Erythroblast (primary cell): ENCODE measurements at places on chromosomes 4 and X.

DNA sequence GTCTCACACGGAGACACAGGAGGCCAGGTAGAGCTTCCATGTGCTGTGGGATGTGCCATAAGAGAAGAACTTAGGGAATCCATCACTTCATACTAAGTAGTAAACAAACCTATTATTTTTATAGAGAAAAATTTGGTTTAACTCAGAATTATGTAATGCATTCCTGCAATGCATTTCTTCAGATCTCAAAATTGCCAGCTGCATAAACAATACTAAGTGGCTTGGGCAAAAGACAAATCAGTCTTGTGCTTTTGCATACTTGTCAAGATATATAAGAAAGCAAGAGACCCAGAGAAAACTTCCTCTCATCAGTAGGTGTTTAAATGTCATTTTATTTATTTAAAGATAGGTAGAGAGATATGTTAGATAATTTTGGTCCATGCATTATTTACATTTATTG, 382.1 kb upstream of the CTSO start:
- no peak for DNase-seq

DNA sequence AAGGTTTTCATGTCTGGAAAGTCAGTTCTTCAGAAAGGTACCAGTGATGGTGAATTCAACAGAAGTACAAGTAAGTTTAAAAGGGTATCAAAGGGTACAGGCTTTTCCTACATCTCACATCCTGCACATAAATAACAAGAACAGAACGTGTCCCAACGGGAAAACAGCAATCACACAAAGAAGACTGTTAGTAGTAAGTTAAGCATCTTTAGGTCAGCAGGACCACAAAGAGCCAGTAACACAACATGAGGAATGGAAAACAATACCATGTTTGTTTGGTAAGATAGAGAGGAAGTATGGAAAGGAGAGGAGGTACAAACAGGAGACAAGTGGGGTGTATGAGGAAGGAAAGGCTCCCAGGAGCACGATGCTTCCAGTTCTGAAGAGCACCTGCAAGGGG, 43.2 kb downstream of the SAT1 start:
- DNase-seq: no peak

GRCh38 chr4:124945422-124945821, 232.9 kb upstream of the ANKRD50 start:
- no peak for DNase-seq

- no peak for DNase-seq
These were observed 108.8 kb upstream of the RPL34 start for GRCh38 chr4:108511618-108512017.

DNA sequence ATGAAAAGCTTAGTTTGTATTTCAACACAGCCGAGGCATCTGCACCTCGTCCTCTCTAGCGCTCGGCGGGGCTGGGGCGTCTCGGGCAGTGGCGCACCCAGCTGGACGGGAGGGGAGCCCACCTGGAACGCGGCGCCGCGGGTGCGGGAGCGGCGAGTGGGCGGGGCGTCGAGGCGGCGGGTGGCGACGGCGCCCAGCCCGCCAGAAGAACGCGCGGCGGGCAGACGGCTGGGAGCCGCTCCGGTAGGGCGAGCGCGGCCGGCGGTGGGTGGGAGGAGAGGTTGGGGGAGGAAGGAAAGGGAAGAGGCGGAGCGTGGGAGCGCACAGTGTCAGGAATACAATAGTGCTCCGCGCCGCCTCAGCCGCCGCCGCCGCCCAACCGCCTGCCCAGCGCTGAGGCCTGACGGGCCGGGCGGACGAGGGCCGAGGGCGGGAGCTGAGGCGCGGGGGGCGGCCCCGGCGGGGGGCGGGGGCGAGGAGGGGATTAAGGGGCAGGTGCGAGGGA, at the start of gene JADE3:
JADE3 (plus strand) TSS at position 324 of the 505 bp plus-strand sequence. CDS start 72,474 bp downstream, outside the sequence.
- DNase-seq: peak; percentile 49

- peak; percentile 63 for DNase-seq
These were observed 342 bp downstream of the EOLA2 start for GRCh38 chrX:149937871-149938426.

- no peak for DNase-seq
These were observed 978.3 kb upstream of the GRID2 start for GRCh38 chr4:91325495-91325894.

DNA sequence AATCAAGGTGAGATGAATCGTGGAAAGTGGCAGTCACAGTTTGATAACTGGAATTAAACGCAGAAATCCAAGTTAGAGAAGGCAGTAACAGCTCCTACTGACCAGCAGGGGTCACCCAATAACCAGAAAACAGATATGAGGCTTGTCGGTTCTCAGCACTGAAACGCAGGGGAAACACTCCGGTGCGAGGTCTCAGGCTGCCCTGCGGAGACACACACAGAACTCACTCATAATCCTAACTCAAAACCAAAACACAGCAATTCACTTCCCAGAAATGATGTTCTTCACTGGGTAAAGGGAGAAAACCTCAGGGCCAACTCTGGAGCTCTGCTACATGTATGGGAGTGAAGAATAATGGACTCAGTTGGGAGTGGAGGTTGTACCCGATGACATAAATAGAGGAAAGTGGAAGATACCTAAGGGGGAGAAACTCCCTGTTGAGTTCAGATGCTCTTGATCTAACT, 384.4 kb downstream of the RAPGEF2 start:
- peak; percentile 63 for DNase-seq

DNA sequence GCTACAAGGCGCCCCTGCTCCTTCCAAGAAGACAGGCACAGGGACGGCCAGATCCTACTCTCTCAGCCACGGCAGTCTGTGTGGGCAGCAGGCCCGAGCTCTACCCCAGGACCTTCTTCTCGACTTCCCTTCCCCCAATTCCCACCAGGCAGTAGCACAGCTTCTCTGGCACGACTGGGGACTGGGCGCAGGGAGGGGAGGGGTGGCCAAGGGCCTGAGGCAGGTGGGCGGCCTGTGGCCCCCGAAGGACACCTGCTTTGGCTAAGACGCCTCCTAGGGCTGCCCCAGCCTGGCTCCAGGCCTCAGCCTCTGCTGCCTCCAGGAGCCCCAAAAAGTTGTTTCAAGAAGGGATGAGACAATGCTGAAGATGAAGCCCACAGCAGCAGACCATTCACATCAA, 24.2 kb upstream of the IRF2 start:
- no peak for DNase-seq

- DNase-seq: no peak
These were observed 100.8 kb upstream of the PLS3 start for GRCh38 chrX:115459883-115460880.

DNA sequence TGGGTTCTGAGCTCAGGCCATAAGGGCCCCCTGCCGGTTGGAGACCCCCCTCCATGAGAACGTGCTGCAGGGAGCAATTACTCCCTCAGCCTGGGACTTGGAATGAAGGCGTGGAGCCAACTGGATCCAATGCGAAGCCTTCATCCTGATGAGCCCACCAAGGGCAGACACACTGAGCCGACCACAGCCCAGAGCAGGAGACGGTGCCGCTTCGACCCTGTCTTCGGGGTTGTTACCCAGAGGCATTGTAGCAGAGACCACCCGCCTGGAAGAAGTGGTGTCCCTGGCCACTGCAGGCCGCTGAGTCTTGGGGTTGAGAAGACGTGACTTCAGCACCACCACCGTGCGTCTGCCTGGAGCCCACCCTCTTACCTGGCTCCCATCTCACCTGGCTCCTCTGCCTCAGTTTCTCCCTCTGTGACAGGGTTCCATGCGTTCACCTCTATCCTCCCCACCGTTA, 7.0 kb upstream of the NKX1-1 start:
- no peak for DNase-seq

- no peak for DNase-seq
These were observed 73.9 kb downstream of the VCX3A start for GRCh38 chrX:6460893-6461490.
